ENCODE measurements at places on chromosomes 7 and 10.

GRCh38 chr7:19293431-19293830 lies 148.2 kb upstream of the FERD3L start:
- no peaks in the 10 kb centered on the region for H3K36me3 ChIP-seq
- no peak overlapping the region for H3K27ac ChIP-seq
- no peaks in the 10 kb centered on the region for H3K27me3 ChIP-seq
- no peak for DNase-seq

DNA sequence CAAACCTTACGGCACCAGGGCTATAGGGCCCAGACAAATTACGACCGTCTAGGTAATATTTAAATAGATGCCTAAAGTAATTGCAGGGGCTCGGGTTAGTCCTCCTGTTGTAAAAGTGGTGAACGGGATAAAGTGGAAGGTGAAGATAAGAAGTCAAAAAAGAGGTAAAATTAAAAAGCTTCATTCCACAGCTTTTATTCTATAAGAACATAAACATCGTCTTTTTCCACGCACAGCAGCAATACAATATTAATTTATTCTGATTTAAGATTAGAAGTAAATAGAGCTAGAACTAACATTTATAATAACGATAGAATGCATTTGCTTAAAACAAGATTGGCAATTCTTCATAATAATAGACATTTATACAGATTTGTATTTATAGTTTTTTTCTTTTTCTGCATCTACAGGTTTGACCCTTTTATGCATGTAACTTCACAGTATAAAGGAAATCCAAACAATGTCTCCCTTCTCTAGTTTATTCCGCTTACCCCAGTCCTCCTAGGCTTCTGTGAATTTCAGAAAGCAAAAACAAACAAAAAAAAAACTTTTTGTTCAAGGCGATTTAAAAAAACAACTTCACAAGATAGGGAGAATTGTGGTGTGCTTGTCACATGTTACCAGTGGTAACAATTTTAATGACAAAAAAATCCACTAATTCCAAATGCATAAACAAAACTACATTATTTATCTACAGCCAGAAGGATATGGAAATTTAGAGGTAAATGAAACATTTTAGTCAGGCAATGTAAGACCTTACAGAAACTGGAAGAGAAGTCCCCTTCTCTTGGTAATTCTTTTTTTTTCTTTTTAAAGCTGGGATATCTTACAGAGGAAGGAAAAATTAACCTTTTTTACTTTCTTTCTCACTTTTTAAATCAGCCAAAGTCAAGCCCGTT lies 3.4 kb downstream of the HOXA10 start:
- no peaks in the 10 kb centered on the region for H3K27me3 ChIP-seq
- H3K36me3 ChIP-seq = peaks cover 18% of the 10 kb centered on the region
- peak overlapping the region; percentile 75 for H3K4me3 ChIP-seq
- H3K4me1 ChIP-seq = peaks cover 37% of the 10 kb centered on the region
- no peak for DNase-seq
- peak overlapping the region; percentile 76 for H3K27ac ChIP-seq

DNA sequence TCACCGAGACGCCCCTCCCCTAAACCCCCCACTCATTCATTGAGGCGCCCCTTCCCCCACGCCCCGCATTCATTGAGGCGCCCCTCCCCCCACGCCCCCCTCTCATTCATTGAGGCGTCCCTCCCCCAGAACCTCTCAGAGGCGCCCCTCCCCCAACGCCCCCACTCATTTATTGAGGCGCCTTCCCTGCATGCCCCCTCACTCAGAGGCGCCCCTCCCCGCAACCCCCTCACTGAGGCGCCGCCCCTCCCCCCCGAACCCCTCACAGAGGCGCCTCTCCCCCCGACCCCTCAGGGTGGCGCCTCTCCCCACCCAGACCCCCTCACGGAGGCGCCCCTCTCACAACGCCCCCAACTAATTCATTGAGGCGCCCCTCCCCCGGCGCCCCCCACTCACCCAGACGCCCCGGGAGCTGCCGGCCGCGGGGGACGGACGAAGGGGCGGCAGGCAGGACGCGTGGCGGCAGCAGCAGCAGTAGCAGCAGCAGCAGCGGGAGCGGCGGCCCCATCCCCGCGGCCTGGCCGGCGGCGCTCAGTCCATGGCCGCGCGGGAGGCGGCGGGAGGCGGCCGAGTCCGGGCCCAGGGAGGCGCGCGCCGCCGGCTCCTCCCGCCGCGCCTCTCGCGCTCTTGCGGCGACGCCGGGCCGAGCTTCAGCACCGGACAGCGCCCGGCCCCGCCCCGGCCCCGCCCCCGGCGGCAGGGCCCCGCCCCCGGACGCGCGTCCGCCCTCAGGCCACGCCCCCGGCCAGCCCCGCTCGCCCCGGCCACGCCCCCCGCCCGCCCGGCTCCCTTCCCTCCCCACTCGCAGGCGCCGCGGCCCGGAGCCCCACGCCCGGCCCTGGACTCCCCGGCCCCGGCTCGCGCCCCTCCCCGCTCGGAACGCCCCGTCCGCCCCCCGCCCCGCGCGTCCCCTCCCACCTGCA lies at the start of gene PTPRN2:
Gene PTPRN2 (minus strand): TSS at position 662 of the 923 bp plus-strand sequence.
- no peak within 1 kb of the TSS for H3K27ac ChIP-seq
- peaks cover 29% of the 10 kb centered on the region for H3K27me3 ChIP-seq
- H3K4me1 ChIP-seq = no peaks in the 10 kb centered on the region
- H3K4me3 ChIP-seq = peak within 1 kb of the TSS; percentile 53

DNA sequence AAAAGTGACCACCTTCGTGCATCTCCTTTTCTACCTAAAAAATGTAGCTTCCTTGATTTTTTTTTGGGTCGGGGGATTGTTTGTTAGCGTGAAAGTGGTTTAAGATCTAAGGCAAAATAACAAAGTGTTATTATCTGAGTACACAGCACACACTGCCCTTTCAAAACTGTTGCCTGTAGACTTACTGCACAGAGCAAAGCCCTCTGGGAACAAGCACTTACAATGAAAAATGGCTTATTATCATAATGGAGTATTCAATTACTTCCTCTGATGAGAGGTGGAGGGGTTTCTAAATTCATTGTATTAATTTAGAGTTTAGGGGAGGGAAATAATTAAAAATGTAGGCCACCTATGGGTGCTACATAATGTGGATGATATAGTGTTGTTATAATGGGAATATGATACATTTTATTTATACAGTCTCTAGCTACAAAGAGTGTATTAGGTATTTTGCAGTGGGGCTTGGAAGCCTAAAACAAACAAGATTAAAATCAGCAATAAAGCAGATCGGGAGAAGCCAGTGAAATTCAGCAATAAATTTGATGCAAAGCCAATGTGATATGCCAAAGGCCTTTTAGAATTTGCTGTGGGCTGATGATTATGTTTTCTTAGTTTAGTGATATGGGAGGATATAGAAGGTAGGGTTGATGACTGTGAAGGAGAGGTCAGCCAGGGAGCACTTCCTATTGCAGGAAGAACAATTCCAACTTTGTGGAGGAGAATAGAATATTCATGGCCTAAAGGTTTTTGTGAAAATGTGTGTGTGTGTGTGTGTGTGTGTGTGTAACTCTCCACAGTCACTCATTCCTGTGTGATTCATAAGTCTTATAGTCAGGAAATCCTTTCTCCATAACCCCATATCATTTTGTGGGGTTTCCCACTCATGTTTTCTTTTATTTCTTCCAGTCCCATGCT lies 17.7 kb upstream of the EXOC4 start:
- DNase-seq = no peak
- peaks cover 13% of the 10 kb centered on the region for H3K27me3 ChIP-seq
- H3K27ac ChIP-seq = no peak overlapping the region
- no peaks in the 10 kb centered on the region for H3K36me3 ChIP-seq
- no peak overlapping the region for H3K4me3 ChIP-seq

GRCh38 chr7:15851201-15851600 lies 164.7 kb upstream of the MEOX2 start:
- H3K36me3 ChIP-seq = no peaks in the 10 kb centered on the region
- DNase-seq = no peak
- H3K4me3 ChIP-seq = no peak overlapping the region
- no peak overlapping the region for H3K27ac ChIP-seq
- H3K4me1 ChIP-seq = peaks cover 20% of the 10 kb centered on the region
